ENCODE measurements at places on chromosomes 1 and 21.

GRCh38 chr1:83098131-83098530 is 900.8 kb downstream of the TTLL7 start:
- DNase-seq, result no peak

- no peak for DNase-seq
Observed at GRCh38 chr1:15056515-15057285, 96.8 kb upstream of the TMEM51 start.

GRCh38 chr1:44409757-44410156 is 4.7 kb downstream of the RNF220 start:
- DNase-seq, result no peak

GRCh38 chr1:23215751-23216449 is 1.4 kb downstream of the HTR1D start:
- DNase-seq, result no peak

DNA sequence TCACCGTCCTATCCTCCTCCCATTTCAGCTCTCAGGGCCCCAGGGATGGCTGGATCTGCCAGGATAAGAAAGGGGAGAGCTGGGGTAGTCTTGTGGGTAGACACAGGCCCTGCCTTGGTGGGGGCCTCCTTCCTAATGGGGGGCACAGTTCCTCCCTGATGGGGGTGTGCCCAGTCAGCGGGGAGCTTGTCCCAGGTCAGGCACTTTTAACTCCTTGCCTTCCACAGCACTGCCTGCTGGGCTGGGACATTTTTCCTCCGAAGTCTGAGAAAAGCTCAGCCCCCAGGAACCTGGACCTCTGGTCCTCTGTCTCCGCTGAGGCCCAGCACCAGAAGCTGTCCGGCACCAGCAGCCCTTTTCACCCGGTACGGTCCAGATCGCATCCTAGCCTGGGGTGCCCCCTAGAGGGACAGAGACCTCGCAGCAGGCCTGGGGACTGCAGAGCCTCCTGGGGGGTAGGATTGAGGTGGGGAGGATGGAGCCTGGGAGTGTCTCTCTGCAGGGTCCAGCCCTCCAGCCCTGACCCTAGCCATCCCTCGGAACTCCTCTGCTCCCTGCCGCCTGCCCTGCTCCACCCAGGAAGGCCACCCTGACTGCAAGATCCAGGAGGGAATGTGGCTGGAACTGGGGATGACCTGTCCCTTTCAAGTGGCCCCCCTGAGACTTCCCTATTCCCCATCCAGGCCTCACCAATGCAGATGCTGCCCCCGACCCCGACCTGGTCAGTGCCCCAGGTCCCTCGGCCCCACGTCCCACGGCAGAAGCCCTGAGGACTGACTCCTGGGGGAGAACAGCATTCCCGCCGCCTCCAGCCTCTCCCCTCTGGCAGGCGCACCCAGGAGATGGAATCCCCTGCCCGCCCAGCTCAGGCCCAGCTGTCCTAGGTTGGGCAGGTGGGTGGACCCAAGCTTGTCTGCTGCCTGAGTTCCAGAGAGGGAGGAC is 12.0 kb downstream of the MIIP start:
- no peak for DNase-seq

All from stimulated activated CD8-positive, alpha-beta memory T cell treated with anti-CD3 and anti-CD28 coated beads, Interleukin-4, amount 100 ng/mL, for 4 hours (primary cell).